Stimulated activated CD4-positive, alpha-beta T cell treated with anti-CD3 and anti-CD28 coated beads, Interleukin-4, amount 100 ng/mL, for 48 hours (primary cell): ENCODE measurements at places on chromosomes 7 and 10.

GRCh38 chr7:158863611-158864506, 7.5 kb downstream of the DYNC2I1 start:
- peak; percentile 21 for DNase-seq

DNA sequence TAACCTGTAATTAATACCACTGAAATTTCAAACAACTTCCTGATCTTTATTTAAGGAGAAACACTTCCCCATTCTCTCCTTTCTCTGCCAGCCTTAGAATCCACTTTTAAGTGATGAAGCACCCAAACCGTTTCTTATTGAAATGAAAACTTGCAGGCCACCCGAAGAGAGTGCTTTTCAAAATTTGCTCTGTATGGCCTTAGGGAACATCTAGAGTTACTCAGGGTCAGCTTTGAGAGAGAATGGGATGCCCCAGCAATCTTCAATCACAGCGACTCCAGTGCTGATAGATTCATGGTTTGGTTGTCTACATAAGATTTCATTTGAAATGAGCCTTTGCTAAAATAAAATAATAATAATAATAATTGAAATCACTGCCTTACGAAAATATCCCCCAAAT, 323.1 kb downstream of the PCLO start:
- no peak for DNase-seq

- DNase-seq, result no peak
Measured at GRCh38 chr10:102962951-102963755, 45.1 kb downstream of the CNNM2 start.

- DNase-seq, result no peak
Measured at GRCh38 chr10:119292968-119293760, 85.8 kb downstream of the GRK5 start.

GRCh38 chr7:116632384-116632783, 39.6 kb upstream of the MET start:
- DNase-seq, result no peak

DNA sequence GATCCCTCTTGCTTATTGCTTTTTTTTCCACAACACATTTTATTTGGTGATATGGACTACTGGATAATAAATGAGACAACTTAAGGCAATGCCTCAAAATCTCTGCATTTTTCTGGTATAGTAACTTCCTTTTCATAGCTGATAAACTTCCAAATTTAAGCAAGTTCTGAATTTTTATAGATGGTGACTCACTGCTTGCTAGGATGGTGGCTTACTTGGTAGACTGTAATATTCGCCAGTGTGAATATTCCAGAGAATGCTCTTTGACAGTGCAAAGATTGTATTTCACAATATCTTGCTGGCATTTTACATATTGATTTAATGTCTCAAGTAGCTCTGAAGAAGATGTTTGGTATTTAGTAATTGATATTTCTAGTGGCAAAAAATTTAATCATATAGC, 472.4 kb downstream of the TFEC start:
- no peak for DNase-seq

DNA sequence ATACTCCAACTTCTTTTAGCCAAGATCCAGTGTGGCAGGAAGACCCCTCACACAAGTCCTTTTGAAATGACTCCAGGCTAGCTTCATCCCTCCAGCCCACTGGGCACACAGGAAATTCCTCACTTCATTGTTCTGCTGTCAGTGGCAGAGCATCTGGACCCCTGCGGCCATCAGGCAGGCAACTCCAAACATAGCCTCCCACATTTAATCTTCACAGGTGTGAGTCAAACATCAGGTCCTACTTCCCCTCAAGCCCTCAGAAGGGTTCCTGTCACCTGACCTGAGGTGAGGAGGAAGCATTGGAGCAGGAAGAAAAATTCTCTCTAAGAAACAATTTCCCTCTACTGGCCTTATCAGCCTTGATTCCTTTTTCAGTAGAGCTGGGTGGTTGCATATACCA, 51.1 kb upstream of the C1GALT1 start:
- DNase-seq, result no peak

DNA sequence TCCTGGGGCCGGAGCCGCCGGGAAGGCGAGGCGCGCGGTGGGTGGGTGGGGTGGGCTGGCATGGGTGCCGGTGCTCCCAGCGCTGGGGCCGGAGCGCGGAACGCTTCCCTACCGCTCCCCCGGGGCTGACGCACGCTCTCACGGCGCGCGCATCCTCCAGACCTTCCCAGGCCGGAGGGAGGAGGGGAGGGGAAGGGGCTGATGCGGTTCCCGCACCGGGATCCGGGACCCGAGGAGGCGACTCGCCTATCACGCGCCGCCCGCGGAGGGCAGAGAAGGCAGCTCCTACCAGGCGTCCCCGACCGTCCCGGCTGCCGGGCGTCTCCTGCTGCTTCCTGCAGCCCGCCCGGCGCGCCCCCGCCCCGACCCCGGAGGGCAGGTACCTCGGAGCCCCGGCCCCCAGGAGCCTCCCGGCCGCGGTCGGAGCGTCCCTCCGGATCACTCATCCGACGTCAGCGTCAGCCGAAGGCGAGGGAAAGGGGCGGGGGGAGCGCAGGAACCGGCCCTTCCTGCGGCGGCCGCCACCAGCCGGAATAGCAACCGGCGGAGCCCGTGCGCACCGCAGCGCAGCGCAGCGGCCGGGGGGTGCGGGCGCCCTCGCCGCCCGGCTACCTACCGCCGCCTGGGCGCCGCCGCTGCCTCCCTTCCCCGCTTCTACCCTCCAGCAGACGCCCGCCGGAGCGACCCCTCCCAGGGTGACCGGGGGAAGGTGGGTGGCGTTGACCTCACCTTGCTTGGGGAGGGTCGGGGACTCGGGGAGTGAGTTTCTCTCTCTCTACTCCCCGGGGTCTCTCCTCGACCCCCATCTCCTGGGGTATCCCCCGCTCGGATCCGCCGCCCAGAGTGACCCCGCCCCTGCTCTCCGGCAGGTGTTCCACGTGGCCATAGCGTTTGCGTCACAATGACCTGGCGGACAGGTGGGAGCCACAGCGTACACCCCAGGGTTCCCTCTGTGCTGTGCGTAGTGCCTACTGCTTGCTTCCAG, at the start of gene ICA1:
Gene ICA1 (minus strand): TSS at position 457 of the 985 bp plus-strand sequence. CDS start 26,241 bp downstream, outside the sequence.
- DNase-seq, result peak; percentile 19
